ENCODE measurements at places on chromosomes 5 and 9.

- DNase-seq = no peak
- no peak overlapping the region for H3K4me3 ChIP-seq
- H3K27ac ChIP-seq = no peak overlapping the region
- H3K36me3 ChIP-seq = no peaks in the 10 kb centered on the region
- H3K4me1 ChIP-seq = no peaks in the 10 kb centered on the region
These were observed 62.7 kb upstream of the SHB start for GRCh38 chr9:38131729-38132128.

GRCh38 chr5:69213513-69214215 lies 21.0 kb upstream of the CDK7 start:
- no peak for DNase-seq
- no peaks in the 10 kb centered on the region for H3K27me3 ChIP-seq
- no peak overlapping the region for H3K27ac ChIP-seq
- H3K36me3 ChIP-seq = peaks cover 8% of the 10 kb centered on the region
- peaks cover 14% of the 10 kb centered on the region for H3K4me1 ChIP-seq

GRCh38 chr5:150508277-150508640 lies 328 bp downstream of the NDST1 start:
- DNase-seq = no peak
- no peak overlapping the region for H3K27ac ChIP-seq
- H3K4me3 ChIP-seq = no peak overlapping the region
- H3K27me3 ChIP-seq = no peaks in the 10 kb centered on the region
- H3K36me3 ChIP-seq = no peaks in the 10 kb centered on the region

- no peaks in the 10 kb centered on the region for H3K4me1 ChIP-seq
- H3K4me3 ChIP-seq = no peak overlapping the region
- H3K36me3 ChIP-seq = no peaks in the 10 kb centered on the region
- no peak overlapping the region for H3K27ac ChIP-seq
These were observed 92.7 kb downstream of the KCNIP1 start for GRCh38 chr5:170596482-170597044.

Measured in activated B cell treated with CpG ODN at 0.5 μM for 24 hours (primary cell).